Ureter (tissue), 1 donor: ENCODE measurements at places on chromosomes 3 and 15. TPM values are rescaled to one million over a fixed set of nuclear protein-coding genes. Genes with fewer than 3 reads are reported as not detected.

DNA sequence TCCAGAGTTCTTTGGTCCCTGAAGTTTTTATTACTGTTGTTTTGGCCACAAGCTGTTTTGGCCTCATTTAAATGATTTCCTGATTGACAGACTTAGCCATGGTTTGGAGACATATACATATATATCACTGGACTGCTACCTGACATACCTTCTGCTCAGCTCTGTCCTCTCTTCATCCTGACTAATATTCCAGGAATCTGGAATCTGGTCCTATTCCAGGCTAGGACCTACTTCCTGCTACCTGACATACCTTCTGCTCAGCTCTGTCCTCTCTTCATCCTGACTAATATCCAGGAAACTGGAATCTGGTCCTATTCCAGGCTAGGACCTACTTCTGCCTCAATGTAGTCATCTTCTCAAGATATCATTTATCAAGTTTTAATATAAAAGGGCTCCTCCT is 724.4 kb upstream of the ROBO1 start:
- no peak for DNase-seq

DNA sequence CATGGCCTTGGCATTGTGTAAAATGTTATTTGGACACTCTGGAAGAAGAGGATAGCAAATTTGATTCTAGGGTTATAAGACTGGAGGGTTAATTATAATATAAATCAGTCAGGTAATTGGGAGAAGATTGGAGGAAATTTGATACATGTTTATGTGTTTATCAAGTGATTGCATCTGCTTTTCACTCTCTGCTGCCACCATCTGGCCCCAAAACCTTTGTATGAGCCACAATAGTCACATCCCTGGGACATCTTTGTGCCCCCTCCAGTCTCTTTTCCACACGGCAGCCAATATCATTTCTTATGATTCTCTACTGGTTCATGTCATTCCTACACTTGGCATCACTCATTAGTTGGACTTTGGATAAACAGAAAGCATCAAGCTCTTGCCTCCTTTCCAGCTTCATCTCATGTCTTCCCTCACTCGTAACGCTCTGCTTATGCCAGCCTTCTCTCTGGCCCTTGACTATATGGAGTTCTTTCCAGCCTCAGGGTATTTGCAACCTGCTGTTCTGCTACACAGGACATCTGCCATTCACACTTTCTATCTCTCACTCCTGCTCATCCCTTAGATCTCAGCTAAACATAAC is 602.3 kb upstream of the SUCLG2 start:
- DNase-seq = no peak

- DNase-seq = no peak
Observed at GRCh38 chr3:17579289-17580031, 163.0 kb downstream of the TBC1D5 start.

DNA sequence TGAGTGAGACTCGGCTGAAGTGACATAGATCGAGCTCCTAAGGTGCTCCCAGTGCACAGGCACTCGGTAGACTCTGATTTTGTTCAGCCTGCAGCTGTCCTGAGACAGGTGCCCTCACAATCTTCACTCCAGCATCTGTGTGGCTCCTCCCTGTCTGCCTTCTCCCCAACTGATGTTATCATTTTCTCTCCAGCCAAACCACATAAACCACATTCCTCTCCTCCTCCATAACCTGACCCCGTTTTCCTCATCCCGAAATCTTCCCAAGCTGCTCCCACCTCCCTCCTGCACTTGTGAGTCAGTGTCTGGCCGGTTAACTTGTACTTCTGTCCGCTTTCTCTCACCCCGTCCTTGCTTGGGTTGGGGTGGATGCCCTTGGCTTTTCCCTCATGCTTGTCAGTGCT is 93.3 kb upstream of the HACD2 start:
- DNase-seq = no peak

- DNase-seq = no peak
Observed at GRCh38 chr3:131620977-131621376, 118.2 kb upstream of the MRPL3 start.

DNA sequence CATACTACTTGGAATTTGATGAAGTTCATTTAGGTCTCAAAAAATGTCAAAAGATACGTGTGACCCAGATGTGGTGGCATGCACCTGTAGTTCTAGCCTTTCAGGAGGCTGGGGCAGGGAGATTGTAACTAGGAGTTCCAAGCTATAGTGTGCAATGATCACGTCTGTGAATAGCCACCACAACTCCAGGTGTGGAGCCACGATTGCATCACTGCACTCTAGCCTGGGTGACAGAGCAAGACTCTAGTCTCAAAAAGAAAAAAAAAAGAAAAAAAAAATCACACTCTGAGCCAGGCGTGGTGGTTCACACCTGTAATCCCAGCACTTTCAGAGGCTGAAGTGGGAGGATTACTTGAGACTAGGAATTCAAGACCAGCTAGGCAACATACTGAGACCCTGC is 14.2 kb downstream of the MAP4 start:
- no peak for DNase-seq

DNA sequence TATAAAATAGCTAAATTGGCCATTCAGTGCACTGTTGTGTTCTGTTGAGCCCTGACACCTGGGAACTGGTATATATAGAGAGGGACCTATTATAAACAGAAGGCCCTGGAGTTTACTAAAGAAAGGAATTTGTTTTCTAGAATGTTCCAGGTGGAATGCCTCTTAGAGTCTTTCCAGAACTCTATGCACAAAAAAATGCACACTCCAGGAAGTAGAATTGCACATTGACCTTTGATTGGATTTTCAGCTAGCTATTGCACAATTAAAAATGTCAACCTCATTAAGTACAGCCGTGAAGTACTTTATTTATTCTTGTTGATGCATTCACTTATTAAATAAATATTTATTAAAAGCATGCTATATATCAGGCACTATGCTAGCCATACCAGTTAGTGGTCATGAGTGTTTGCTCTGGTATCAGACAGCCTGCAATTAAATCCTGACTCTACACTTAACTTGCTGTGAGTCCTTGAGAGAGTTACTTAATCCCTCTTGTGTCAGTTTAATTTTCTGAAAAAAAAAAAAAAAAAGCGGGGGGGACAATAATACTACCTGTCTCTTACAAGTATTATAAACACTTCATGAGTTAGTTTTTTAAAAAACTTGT is 40.8 kb downstream of the NDUFB4 start:
- DNase-seq = no peak

GRCh38 chr3:121883507-121883906 is 10.7 kb upstream of the SLC15A2 start:
- DNase-seq = no peak

- DNase-seq = no peak
Observed at GRCh38 chr3:45100981-45101407, 45.2 kb downstream of the CDCP1 start.

- DNase-seq = no peak
Observed at GRCh38 chr3:39990532-39990931, 181.1 kb downstream of the MYRIP start.

MYRIP gene
- total RNA-seq = 4.8 TPM

DTX3L gene
- 42.1 TPM for total RNA-seq

SERPINI2 gene
- total RNA-seq = 0.55 TPM

MKRN3 gene
- 1.1 TPM for total RNA-seq

MAP2K5 gene
- total RNA-seq = 31.1 TPM

CCR3 gene
- total RNA-seq = not detected
